ENCODE measurements at places on chromosomes 6 and 20.

DNA sequence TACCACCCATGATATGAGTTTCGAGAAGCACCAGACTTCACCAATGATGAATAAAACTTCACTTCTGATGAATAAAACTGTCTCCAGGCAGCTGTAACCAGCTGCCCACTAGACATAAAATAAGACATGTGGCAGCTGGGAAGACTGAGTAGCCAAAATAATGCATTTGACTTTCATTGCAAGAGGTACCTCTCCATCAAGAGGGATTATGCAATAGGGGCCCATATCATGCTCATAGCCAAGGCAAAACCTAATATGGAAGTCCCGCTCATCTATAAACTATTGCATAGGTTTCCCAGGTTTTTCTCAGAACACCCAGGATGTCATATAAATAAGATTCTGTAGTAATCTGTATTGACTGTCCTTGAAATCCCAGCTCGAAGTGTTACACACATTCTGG, 155.5 kb downstream of the SIM1 start:
- no peak for DNase-seq

GRCh38 chr6:126747728-126748540, 370.5 kb upstream of the RSPO3 start:
- no peak for DNase-seq

- DNase-seq, result peak; percentile 28
These were observed 51.8 kb downstream of the SSR1 start for GRCh38 chr6:7261032-7261841.

DNA sequence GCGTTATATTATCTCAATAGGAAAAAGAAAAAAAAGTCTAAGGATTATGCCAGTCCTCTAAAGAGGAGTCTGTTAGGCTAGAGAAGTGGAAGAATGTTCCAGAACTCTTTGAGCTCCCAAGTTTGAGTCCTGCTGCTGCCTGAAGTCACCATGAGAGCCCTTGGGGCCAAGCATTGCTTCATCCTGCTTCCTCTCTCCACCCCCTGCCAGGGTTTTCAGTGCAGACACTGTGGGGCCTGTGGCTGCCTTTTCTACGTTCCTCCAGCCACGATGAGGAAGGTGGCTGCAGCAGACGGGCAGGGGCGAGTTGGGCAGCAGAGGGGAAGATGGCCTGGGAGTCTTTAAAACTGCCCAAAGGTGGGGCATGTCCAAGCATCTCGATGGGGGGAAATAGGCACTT, 214.4 kb upstream of the KCNG1 start:
- DNase-seq, result no peak

- DNase-seq, result no peak
These were observed 96.2 kb downstream of the JARID2 start for GRCh38 chr6:15342114-15342513.

DNA sequence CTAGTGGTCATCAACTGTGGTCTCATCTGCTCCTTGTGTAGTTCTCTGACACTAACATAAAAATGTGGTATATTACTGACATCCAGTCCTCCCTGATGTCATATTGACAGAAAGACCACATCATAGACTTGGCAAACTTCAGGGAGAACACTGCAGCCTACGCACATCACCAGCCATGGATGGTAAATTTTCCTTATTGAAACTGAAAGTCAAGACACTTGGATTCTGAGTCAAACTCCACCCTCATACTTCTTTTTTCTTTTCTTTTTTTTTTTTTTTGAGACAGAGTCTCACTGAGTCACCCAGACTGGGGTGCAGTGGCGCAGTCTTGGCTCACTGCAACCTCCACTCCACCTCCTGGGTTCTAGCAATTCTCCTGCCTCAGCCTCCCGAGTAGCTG, 25.4 kb downstream of the NDRG3 start:
- no peak for DNase-seq

- no peak for DNase-seq
These were observed 111.7 kb upstream of the PTPRK start for GRCh38 chr6:128632131-128632530.

- DNase-seq, result no peak
These were observed 6.0 kb downstream of the TMEM30A start for GRCh38 chr6:75278474-75279077.

- no peak for DNase-seq
These were observed 128.4 kb upstream of the SGK1 start for GRCh38 chr6:134446218-134446848.

DNA sequence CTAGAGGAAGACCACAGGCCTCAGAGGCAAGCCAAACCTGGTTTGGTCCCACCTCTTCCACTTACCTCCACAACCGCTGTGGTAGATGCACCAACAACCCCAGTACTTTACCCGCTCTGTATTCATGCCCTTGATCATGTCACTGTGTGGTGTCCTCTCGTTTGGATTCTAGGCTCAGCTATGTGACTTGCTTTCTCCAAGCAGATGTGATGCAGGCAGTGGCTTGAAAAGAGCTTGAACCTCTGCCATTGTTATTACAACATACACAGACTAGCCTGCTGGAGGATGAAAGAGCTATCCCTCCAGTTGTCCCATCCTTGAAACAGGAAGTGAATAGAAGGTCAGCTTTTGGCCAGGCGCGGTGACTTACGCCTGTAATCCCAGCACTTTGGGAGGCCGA, 147.7 kb downstream of the ZNF217 start:
- DNase-seq, result no peak

DNA sequence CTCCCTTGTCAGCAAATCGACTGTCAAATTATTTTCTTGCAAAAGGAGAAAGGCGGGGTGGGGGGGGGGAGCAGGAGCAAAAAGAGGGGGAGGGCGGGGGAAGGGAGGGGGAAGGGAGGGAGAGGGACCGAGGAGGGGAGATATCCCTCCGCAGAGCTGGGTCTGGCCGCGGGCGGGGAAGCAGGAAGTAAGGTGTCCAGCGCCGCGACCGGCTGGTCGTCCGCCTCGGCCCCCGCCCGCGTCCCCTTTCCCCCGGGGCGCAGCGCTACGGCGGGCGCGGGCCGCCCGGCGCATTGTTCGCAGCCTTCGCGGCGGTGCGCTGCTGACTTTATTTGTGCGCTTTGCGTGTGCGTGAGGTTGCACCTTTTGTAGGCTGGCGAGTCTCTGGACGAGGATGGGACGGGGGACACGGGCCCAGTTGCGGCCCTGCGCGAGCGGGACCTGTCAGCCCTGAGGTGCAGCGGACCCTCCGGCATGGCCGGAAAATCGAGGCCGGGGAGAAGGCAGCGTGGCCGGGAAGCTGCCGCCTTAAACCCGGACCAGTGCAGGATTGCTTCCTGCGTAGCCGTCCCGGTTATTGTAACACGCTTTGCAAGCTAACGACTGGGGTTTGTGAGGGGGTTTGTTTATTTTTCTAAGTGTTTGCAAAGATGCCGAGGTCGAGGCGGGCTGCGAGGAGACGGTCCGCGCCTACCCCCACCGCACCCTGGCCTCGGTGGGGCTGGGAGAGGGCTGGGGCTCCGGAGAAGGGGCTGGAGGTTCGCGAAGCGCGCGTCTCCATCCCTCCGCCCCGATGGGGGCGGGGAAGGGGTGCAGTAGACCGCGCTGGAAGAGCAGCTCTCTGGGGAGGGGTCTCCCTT, 675 bp upstream of the TRERF1 start:
- peak; percentile 31 for DNase-seq

DNA sequence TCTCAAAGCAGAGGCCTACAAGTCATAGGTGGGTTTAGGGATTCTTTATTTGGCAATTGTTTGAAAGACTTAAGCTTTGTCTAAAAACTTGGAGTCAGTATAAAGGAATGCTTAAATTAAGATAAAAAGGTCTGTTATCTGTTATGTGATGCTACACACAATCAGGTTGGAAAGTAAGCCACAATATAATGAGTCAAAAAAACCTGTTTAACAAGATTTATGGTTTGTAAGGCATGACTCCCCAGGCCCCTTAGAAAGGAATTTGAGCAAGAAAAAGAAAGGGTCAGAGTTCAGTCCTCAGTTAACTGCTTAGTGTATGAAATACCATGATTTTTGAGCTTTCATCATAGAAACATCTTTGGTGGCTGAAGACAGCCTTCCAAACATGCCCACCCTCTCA, 66.8 kb upstream of the HMGN3 start:
- no peak for DNase-seq

- DNase-seq, result no peak
These were observed 13.3 kb downstream of the PREP start for GRCh38 chr6:105389543-105389942.

GRCh38 chr20:44739942-44740341, 5.7 kb upstream of the KCNK15 start:
- DNase-seq, result no peak

- no peak for DNase-seq
These were observed at the start of gene TFAP2A for GRCh38 chr6:10414756-10415616. Gene TFAP2A (minus strand): TSS chr6:10415074. CDS start chr6:10414991, 83 bp downstream.

GRCh38 chr6:47428288-47428687, 49.3 kb upstream of the CD2AP start:
- no peak for DNase-seq

- no peak for DNase-seq
These were observed 547.5 kb downstream of the COL12A1 start for GRCh38 chr6:74658391-74658790.

DNA sequence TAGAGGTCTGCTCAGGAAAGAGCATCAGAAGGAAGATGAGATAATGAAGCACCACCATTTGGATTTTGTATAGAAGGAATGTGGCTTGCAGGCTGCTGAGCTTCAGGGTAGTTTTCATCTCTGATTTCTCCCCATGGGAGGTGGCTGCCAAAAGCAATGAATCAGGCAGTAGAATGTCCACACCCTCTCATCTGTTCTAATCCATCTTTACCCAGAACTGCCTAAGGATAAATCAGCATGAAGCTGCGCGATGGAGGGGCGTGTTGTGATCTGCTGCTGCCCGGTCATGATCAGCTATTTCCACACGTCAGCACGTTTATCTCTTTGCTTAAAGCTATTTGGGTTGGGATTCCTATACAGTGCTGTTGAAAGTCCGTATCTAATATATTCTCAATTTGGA, 295.4 kb downstream of the FOXA2 start:
- no peak for DNase-seq

DNA sequence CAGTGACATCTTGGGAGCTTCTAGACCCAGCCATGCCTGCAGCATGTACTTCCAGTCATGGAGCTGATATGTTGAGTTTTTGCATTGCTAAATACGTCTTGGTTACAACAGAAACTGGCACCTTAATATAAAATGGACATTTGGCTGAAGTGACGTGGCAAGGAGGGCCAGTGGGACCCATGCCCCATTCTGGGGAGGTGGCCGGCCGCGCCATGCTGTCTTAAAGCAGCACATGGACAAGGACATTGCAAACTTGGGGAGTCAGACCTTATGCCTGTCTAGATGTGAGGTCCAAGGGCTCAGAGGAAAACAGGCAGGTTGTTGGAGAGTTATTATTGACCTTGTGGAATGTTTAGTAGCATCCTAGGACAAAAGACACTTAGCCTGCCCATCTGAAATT, 588.0 kb upstream of the CDH4 start:
- DNase-seq, result no peak

DNA sequence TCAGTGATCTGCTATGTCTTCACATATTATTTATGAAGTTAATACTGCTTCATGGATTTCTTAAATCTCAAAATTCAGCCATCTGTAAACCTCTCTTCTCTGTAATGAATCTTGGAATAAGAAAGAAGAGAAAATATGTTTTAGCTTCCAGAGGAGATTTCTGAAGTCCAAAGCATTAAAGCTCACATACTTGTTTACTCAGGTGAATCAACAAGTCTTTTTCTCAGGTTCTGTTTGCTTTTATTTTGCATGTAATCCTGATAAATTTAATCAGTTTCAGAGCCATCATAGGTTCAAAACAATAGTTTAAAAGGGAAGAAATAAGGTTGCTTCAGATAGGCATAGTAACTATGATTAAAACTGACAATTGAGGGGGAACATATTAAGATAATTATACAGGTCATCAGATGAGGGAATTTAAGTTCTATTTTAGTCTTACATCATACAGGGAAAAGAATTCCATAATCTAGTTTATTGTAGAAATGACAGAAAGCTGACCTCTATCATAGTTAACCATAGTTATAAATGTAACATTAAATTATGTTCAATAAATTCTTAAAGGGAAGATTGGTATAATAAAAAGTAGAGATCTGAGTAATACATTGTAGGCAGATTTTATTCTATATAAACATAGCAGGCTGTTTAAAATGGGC, 716.2 kb downstream of the EYS start:
- DNase-seq, result no peak

GRCh38 chr6:136579800-136580199, 29.6 kb upstream of the MAP7 start:
- DNase-seq, result no peak

- no peak for DNase-seq
These were observed 17.9 kb downstream of the TGM2 start for GRCh38 chr20:38147163-38147562.

GRCh38 chr6:352896-353470, 38.6 kb upstream of the IRF4 start:
- no peak for DNase-seq

GRCh38 chr20:227439-228105, 514 bp downstream of the DEFB129 start:
- DNase-seq, result no peak

- DNase-seq, result no peak
These were observed 129.6 kb upstream of the DOK5 start for GRCh38 chr20:54345821-54346220.

DNA sequence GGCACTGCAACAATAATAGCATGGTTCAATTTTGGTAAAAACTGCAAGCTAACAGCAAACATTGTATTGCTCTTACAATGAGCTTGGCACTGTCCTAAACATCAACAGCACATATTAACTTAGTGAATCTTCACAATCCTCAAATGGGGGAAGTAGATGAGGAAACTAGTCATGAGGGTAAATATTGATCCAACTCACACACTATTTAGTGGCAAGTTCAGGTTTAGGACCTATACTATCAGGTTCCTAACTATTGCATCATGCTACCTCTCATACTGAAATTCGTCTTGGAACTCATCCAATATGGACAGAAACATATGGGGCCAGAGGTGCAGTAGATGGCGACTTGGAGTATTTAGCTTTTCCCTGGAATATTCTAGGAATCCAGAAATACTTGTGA, 34.2 kb downstream of the FKBP1C start:
- DNase-seq, result no peak

DNA sequence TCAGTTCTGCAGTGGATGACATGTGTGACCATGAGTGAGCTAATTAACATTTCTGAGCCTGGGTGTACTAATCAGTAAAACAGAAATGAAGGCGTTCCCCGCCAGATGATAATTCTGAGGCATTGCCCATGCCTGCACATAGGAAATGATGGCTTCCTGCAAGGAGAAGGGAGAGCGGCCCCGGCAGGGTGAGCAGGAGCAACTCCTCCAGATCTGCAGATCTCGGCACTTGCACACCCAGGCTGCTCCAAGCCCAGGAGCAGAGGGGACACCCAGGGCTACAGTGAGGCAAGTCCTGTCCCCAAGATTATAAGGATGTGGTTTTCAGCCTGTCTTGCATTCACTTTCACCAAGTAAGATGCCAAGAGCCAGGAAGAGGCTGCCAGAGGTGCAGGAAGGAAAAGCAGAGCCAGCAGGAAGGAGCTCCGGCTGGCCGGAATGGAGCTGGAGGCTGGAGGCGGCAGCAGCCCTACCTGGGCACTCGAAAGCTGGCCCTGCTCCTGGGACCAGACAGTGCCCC, 177.5 kb upstream of the CST7 start:
- DNase-seq, result no peak

GRCh38 chr6:11748591-11749210, 29.9 kb downstream of the ADTRP start:
- DNase-seq, result no peak

- DNase-seq, result no peak
These were observed 210.5 kb downstream of the FARS2 start for GRCh38 chr6:5471637-5472398.

Measured in stimulated activated CD4-positive, alpha-beta T cell treated with anti-CD3 and anti-CD28 coated beads, TNF-alpha, amount 100 ng/mL, for 24 hours (primary cell).